ENCODE measurements at places on chromosomes 6 and 20.

GRCh38 chr20:50572938-50573777 lies 63.0 kb downstream of the PTPN1 start:
- DNase-seq: no peak

DNA sequence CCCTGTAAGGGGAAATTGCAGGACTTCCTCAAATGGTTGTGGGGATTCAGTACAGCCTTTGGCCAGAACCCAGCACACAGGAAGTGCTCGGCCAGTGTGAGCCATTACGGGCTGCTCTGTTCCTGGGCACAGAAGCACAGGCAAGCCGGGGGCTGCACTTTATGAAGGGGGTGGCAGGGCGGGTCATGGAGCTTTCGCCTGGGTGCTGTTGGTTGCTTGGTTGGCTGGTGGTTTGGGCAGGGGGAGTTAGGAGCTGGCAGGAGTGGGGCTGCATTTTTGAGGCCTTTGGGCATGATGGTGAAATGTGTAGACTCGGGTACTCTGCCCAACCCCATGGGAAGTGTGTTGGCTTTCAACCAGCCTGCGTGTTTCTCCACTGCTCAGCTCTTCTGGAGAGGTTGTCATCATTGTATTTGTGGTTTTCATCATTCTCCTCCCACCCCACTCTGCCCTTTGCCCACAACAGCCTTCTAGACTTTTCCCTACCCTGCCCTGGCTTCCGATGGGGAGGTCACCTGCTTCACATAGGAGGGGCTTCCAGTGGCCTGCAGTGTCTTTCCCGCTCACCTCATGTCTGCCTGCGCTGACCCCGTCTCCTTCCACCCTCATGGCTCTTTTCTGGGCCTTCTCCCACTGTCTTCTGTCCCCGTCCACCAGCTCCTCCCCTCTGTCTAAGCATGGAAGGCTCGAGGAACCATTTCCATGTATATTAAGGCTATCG lies 16.1 kb upstream of the RBM38 start:
- no peak for DNase-seq

GRCh38 chr20:47466704-47467459 lies 34.8 kb upstream of the NCOA3 start:
- DNase-seq: no peak

GRCh38 chr20:61135968-61136367 lies 116.1 kb upstream of the CDH4 start:
- no peak for DNase-seq

GRCh38 chr6:128370072-128370471 lies 150.3 kb downstream of the PTPRK start:
- DNase-seq: no peak

GRCh38 chr20:38412877-38413577 lies 22.1 kb downstream of the SNHG17 start:
- no peak for DNase-seq

DNA sequence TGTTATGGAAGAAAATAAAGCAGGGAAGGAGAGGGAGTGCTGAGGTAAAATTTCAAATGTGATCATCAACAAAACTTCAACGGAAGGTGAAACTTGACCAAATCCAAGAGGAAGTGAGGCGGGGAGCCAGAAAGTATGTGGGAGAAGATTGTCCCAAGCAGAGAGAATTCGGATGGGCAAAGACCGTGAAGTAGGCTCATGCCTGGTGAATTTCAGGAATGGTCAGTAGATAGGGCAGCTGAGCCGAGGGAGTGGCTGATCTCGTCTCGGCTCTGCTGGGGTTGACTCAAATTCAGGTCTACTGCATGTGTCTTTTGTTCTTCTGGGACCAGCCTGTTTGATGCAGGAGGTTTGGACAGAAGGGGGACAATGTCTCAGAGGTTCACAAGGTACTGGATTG lies 7.0 kb upstream of the CSNK2A1 start:
- DNase-seq: no peak

- no peak for DNase-seq
These were observed 388.2 kb downstream of the SYNE1 start for GRCh38 chr6:152248980-152249379.

GRCh38 chr6:76876922-76877553 lies 586.3 kb downstream of the HTR1B start:
- no peak for DNase-seq

GRCh38 chr6:41630069-41630468 lies 8.2 kb upstream of the MDFI start:
- no peak for DNase-seq

DNA sequence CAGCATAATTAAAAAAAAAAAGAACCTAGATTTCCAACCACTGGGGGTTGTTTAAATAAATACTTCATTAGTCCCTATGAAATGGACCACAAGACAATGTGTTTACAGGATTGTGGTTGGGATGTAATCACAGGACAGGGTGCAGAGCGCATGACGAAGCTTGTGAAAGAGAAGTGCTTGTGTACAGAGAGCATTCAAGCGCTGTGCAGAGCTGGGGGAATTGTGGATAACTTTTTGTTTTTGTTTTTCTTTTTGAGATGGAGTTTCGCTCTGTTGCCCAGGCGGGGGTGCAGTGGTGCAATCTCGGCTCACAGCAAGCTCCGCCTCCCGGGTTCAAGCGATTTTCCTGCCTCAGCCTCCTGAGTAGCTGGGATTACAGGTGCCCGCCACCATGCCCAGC lies 22.3 kb downstream of the LAMA5 start:
- DNase-seq: no peak

DNA sequence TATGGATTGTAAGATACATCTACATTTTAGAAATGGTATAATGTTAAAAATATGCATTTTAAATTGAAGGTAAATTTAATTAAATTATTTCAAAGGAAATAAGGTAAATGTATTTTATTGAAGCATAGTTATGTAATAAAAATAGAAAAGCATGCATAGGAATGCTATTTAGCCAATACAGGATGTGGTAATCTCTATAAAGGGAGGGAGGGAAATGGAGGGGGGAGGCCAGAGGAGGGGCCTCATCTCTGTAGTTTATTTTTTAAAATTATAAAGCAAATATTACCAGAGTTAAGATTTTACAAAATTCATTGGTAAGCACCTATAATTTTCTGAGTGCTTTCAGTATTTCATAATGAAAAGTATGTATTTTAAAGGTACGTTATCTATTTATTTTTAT lies 27.2 kb downstream of the SLC16A10 start:
- DNase-seq: no peak

- no peak for DNase-seq
These were observed 43.0 kb upstream of the BPIFA2 start for GRCh38 chr20:33124994-33125393.
